ENCODE measurements at places on chromosomes 3 and 15.

- DNase-seq: no peak
Observed at GRCh38 chr3:47578119-47578632, 489 bp downstream of the CSPG5 start.

GRCh38 chr3:146300768-146301167, 49.9 kb upstream of the PLSCR4 start:
- DNase-seq: no peak

DNA sequence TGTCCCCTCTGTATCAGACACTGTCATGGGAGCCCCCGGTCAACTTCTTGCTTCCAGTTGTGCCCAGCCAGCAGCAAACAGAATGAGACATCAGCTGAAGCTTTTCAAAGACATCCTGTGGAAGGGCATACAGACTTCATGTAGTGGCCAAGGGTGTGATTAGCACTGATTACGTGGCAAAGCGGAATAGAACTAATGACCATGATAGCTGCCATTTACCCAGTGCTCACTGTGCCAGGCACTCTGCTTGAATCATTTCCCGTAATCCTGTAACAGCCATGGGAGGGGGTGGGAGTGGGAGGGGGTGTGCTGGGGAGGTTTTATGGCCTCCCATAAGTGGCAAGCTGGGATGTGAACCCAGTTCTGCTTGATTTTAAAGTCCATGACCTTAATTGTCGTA, 29.5 kb downstream of the LPP start:
- DNase-seq: no peak

GRCh38 chr3:17980863-17981262, 238.4 kb upstream of the TBC1D5 start:
- DNase-seq: no peak

All from thoracic aorta (tissue), 2 donors.